ENCODE measurements at places on chromosomes 11 and 22.

GRCh38 chr11:120001178-120002090 is 136.5 kb downstream of the TRIM29 start:
- no peak for DNase-seq

DNA sequence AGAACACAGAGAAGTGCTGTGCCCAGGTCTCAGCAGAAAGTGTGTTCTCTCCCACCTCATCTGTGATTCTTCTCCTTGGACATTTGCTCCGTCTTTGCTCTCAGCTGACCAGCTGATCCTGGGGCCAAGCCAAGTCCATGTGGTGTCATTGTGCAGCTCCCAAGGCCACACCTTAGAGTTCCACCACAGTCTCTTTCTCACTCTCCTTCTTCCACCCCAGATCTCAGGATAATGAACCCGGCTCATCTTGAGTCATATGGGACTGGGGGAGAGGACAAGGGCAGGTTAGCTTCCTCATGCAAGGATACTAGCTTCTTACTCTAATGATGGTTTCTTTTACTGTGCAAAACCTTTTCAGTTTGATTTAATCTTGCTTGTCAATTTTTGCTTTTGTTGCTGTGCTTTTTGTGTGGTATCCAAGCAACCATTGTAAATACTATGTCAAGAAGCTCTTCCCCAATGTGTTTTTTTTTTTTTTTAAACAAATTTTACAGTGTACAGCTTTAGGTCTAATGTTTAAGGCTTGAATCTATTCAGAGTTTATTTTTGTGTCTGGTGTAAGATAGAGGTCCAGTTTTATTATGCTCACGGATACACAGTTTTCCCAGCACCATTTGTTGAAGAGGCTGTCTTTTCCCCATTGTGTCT is 75.0 kb upstream of the OR4B1 start:
- DNase-seq = no peak

DNA sequence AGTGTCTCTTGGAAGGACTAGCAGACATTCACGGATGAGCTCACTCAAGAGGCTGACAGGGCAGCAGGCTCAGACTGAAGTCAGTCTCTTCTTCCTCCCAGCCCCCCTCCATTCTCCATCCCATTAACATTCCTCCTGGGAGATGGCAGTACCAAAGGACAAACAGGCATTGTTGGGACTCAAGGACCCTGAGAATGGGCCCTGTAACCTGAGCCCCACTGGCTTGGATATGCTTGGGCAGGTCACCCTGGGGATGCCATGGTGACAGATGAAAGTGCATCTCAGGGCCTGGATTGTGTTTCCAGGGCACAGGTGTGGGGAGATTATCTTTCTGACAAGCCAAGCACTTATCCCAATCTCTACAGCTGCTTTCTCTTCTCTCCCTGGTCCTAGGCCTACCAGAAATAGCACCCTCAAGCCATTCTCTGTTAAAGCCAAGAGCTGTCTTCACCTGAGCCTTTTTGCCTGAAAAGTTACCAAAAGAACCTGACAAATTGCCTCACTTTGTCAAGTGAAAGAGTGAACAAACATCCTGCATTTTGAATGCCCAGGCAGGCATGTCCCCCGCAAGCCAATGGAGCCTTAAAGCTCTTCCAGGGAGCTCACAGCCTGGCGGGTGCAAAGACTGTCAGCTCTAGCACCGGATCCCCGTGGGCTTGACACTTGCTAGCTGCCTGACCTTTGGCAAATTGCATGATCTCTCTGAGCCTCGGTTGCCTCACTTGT is 366.0 kb upstream of the NARS2 start:
- DNase-seq = no peak

GRCh38 chr22:34045311-34045710 is 125.0 kb upstream of the LARGE1 start:
- no peak for DNase-seq

DNA sequence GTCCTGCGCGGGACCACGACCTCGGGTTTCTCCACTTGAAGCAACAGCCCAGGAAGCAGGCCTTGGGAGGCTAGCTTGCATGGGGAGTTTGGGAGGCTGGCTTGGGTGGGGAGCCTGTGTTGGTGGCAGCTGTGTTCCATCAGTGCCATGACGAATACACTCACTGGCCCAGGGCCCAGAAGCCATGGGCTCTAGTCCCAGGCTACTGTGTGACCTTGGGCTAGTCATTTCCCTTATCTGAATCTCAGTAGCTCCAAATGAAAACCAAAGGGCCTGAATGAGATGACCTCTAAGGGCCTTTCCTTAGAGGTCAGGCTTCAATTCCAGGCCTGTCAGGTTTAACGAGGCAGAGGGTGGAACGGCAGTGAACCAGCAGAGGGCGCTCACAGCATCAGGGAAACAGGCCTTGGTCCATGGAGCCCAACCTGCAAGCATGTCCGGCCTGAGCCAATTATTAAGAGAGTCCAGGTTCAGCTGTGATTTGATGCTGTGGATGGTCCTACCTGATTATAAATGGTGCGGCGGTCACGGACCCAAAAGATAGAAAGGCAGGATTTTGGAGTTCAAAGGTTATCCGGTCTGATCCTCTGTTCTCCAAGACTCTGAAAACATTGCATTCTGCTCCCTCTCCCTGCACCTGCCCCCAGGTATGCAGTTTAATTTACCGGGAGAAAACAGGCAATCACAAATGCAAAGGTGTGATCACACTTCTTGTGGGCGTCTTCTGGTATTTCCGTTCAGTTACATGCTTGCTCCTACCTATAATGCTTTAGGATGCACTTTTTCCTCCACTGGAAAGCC is 15.9 kb downstream of the PTPN5 start:
- peak; percentile 53 for DNase-seq

GRCh38 chr11:44138286-44138685 is 42.8 kb downstream of the EXT2 start:
- no peak for DNase-seq

- no peak for DNase-seq
Measured at GRCh38 chr11:61923166-61924063, 6.0 kb upstream of the RAB3IL1 start.

DNA sequence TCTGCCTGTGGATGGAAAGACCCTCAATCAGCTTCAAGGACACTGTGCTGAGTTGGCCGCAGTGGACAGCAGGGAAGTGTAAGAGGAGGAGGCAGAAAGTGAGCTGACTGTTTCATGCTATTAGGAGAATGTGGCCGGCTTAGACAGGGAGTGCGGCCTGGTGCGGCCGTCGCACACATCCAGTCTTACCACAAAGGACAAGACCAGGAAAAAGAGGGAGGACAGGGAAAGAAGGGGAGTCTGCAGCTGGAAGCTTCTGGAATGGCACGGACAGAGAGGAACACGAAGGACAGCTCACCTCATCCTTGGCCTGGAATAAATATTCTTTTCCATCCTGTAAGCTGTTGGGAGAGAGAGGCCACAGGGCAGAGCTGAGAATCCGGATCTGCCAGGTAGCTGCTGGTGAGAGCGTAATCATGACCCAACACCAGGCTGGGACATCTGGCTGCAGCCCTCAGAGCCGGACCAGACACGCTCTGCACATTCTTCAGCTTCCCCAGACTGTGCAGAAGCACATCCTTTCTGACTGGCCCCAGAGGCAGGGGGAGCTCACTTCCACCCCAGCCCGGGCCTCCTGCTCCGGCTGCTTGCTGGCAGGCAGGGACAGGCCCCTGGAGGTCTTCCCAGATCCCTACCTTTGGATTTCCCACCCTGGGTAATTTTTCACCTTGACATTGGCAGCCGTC is 8.6 kb upstream of the RBM4B start:
- no peak for DNase-seq

DNA sequence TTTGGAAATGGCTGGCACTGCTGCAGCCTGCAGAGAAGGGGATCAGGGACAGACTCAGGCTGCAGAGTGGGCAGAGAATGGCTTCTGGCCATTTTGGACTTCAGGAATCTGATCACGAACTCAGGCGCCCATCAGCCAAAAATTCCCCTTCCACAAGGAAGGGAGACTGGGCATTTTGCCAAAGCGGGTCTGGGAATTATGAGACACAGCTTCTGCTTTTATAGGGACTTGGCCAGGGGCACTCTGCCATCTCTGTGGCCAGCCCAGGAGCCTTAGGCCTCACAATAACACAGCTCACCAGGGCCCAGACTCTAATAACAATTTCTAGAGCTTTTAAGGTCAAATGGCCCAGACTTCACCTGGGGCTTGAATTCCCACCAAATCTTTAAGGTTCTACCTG is 74.7 kb downstream of the CHST1 start:
- no peak for DNase-seq

GRCh38 chr22:23698673-23699235 is 7.9 kb downstream of the RGL4 start:
- no peak for DNase-seq

DNA sequence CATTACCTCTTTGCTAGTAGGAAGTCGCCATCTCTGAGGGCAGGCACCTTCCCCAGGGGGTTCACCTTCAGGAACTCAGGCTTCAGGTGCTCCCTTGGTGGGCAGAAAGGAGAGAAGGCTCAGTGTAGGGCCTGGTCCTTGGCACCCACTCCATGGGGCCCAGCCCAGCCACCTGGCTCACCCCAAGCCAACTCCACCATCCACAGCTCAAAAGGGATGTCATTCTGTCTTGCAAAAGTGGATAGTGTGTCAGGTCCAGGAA is 2.7 kb upstream of the GSTT4 start:
- DNase-seq = no peak

GRCh38 chr11:223026-223789 is 12.9 kb downstream of the SIRT3 start:
- no peak for DNase-seq

- no peak for DNase-seq
Measured at GRCh38 chr11:10937385-10937771, 79.5 kb upstream of the ZBED5 start.

GRCh38 chr22:22737590-22737989 is 93.2 kb downstream of the GGTLC2 start:
- no peak for DNase-seq

- DNase-seq = no peak
Measured at GRCh38 chr11:90947930-90948329, 725.1 kb upstream of the CHORDC1 start.

GRCh38 chr11:74299015-74299414 is 12.4 kb downstream of the P4HA3 start:
- no peak for DNase-seq

DNA sequence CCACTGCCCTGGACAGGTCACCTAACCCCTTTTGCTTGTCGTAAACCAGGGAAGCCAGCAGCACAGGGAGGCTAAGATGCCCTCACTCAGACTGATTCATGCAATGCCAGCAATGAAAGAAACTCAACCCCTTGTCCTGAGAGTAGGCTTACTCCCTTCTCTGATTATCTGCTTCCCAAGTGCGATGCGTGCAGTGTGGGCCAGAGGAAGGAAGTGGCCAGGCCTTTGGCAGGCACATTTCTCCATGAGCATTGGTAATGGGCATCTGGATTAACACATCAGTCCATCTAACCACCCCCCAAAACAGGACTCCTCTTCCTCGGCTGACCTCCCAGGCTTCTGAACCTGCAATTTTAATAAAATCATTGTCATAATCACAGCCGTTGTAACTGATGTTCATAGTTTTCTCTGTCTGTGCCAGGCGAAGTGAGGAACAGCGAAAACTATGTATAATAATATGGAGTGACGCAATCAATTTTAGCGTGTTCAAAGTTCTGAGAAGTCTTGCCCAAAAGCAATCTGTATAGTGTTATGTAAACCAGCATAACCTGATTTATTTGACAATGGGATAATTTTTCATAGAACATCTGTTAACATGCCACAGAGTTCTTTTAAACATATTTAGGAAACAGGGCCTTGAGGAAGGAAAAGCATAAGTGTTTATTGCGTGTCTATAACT is 33.9 kb downstream of the TST start:
- no peak for DNase-seq

- DNase-seq = no peak
Measured at GRCh38 chr11:89443361-89444322, 47.5 kb downstream of the NOX4 start.

GRCh38 chr22:37972527-37972926 is 11.8 kb downstream of the SOX10 start:
- no peak for DNase-seq

DNA sequence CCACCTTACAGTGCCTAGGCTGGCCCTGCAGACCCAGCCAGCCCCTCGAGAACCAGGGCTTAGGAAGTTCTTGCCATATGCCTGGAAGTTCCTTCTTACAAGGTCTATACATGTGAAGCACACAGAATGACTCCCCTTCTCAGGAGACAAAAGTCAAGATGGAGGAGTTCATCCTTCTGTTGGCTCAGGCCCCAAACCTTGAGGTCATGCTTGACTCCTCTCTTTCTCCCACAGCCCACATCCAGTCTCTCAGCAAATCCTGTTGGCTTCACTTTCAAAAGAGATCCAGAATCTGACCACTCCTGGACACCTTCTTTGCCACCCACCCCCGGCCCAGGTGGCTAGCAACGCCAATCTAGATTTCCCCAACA is 1.7 kb upstream of the CD248 start:
- DNase-seq = no peak

DNA sequence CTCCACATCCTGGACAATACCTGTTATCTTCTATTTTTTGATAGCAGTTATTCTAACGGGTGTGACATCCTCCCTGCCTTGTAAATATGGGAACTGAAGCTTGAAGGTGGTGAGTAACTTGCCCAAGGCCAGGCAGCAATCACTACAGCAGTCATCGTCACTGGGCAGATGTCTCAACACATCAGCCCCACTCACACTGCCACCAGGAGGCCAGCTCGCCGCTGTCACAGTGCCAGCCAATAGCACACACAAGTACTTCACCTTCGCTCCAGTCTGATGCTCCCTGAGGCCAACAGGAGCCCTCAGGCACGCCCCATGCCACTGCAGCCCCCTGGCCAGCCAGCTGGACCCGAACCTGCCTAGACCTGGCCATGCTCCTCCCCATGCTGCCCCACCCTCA is 4.9 kb upstream of the TTLL1 start:
- DNase-seq = no peak

DNA sequence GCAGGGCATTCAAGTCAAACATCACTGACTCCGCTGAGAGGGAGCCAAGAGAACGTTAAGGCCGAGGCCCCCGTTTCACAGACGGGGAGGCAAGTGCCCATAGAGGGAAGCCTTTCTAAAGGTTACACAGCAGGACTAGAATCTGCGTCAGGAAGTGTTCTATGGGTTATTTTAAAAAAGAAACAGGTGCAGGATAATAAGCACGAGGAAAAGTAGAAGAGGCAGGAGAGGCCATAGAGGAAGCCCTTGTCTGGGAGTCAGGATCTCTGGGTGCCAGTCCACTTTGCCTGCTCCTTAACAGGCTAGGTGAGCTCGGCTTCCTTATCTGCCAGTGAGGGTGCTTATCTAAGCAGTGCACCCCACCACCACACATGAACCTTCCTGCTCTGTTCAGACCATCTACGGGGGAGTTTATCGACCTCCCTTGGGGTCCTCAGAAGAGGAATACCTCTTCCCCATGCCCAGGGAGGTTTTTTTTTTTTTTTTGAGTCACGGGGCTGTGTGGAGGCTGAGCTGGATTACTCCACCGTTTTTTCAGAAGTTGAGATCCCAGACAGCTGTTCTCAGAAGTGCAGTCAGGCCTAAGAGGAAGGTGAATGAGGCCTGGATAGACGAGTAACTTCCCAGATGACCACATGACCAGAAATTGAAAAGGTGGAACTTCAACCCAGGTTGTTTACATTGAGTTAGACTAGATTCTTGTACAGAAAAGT is 1.2 kb upstream of the FCHSD2 start:
- DNase-seq = peak; percentile 24

- DNase-seq = no peak
Measured at GRCh38 chr11:68753300-68753699, 2.0 kb upstream of the TESMIN start.
